ENCODE measurements at places on chromosomes 4 and X.

DNA sequence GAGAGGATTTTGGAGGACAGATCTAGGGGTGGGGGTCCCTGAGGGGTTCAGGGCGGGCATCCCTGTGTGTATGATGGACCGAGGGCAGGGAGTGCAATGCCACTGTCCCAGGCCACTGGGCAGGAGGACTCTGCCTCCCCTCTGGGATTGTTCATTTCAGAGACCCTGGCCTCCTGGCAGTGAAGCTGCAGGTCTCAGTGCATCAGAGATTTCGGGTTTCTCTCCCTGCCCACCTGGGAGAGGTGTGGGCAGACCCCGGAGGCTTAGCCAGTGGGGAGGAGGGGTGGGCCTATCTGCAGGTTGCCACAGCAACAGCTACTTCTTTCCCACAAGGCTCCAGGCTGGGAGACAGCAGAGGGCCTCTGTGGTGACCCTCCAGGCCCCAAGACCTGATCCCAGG is 80.1 kb upstream of the LRPAP1 start:
- DNase-seq: no peak

- DNase-seq: no peak
These were observed 40.8 kb upstream of the TADA2B start for GRCh38 chr4:7002336-7002735.

DNA sequence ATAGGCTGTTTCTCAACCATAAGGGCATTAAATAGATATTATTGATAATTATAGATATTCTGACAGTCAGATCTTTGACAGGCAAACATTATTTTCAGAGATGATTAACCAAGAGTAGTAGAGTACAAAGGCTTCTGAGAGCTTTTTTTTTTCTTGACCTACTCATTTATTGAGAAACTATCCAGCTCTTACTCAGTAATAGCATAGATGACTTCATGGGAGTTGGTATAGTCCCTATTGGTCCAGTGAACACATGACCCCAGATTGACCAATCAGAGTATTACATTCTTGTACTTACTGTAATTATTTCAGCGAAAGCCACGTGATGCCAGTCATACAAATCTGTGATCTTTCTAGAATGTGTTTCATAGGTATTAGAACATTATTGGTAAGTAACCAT is 508.7 kb downstream of the FSTL5 start:
- DNase-seq: no peak

GRCh38 chr4:3811621-3812020 is 45.4 kb downstream of the ADRA2C start:
- no peak for DNase-seq

DNA sequence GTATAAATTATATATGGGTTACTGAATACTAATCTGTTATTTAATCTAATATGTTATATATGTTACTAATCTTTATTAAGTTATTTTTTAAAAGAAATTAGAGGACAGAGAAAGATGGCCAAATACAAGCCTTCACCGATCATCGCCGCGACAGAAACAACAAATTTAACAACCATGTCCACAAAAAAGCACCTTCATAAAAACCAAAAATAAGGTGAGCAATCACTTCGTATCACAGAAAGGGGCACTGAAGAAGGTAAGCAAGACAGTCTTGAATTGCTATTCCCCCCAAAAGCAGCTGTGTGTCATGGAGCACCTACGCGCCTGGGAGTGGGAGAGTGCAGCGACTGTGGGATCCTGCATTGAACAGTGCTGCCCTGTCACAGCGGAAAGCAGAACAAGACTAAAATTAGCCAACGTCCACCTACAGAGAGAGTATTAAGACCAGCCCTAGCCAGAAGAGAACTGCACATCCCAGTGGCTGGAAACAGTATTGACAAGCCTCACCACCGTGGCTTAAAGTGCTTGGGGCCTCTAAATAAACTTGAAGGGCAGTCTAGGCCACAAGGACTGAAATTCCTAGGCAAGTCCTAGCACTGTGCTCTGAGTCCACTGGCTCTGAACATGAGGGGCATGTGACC is 38.5 kb downstream of the LRBA start:
- no peak for DNase-seq

DNA sequence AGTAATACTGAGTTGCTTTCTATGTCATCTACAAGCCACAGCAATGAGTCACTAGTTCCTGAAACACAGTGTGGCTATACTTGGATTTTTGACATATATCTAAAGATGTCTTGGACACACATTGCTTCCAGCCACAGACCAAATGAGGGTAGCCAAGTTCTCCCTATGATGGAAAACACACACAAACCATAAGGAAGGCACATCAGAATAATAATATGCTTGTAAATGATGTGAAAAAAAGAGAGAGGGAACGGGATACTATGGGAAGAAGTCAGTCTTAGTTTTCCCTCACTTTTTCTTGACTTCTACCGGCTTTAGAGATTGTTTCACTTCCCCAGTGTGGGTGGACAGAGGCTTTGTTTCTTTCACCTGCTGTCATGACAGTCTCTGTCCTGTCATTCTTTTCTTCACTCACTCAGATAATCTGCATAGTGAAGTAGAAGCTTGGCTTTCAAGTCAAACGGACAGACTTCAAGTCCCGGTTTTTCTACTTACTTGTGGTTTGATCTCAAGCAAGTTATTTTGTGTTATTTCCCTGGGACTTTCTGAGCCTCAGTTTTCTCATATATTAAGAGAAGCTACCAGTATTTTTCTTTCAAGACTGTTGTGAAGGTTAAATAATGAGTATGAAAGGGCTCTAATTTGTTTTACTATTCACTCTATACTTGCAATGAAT is 34.7 kb downstream of the P2RY10 start:
- DNase-seq: no peak

GRCh38 chr4:122921971-122922876 is at the start of gene NUDT6:
Gene NUDT6 (minus strand): TSS chr4:122922597. CDS start chr4:122922572, 25 bp downstream.
- peak; percentile 53 for DNase-seq

DNA sequence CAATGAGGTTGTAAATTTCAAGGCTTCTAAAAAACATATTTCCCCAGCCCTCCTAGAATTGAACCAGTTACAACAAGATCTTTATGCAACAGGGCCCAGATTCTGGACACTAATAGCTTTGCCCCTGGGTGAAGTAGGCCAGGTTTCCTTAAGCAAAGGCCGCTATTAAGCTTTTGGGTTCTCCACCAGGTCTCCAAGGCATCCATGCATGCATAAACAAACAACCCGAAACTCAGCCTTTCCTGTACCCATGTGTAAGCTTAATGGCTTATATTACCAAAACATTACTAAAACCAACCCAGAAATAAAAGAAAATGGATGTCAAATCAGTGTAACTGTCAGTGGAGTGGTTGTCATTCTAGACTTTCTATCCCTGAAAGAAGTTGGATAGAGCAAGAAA is 137.1 kb downstream of the ARHGAP6 start:
- DNase-seq: no peak

GRCh38 chrX:40094041-40094899 is 3.5 kb downstream of the BCOR start:
- no peak for DNase-seq

GRCh38 chrX:49257074-49257790 is 7.3 kb downstream of the FOXP3 start:
- DNase-seq: no peak

DNA sequence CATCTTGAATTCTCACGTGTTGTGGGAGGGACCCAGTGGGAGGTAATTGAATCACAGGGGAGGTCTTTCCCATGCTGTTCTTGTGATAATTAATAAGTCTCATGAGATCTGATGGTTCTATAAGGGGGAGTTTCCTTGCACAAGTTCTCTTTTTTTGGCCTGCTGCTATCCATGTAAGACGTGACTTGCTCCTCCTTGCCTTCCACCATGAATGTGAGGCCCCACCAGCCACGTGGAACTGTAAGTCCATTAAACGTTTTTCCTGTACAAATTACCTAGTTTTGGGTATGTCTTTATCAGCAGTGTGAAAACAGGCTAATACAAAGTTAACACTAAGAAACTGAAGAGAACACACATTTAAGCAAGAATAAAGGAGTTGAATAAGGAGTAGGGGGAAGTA is 16.0 kb downstream of the TBCK start:
- no peak for DNase-seq

- no peak for DNase-seq
These were observed 219.7 kb upstream of the MBNL3 start for GRCh38 chrX:132708529-132708928.

- no peak for DNase-seq
These were observed 43.4 kb downstream of the TXK start for GRCh38 chr4:48090621-48091020.

DNA sequence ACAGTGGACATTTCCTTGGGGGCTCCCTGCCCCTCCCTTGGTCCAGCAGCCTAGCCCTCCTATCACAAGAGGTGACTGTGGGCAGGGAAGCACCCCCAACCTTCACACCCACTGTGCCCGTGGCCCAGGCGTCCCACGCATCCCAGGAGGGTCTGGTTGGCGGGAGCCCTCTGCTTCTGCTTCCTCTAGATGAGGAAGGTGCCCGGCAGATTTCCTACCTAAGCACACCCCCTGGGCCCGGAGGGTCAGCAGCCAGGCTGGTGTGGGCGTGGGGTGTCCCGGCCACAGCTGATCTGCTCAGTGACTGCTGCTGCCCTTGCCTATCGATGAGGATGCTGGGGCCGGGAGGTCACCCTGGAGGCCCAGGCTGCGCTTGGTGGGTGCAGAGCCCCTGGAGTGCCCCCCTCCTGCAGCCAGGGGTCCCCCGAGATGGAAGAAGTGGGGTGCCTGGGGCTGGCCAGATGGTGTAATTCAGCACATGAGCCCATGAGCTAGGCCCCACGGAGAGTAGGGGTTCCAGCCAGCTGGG is 12.2 kb downstream of the SH3BP2 start:
- no peak for DNase-seq

- no peak for DNase-seq
These were observed 173.5 kb downstream of the ANK2 start for GRCh38 chr4:113223001-113223400.

- no peak for DNase-seq
These were observed 49.7 kb upstream of the SLC16A2 start for GRCh38 chrX:74371425-74372222.

DNA sequence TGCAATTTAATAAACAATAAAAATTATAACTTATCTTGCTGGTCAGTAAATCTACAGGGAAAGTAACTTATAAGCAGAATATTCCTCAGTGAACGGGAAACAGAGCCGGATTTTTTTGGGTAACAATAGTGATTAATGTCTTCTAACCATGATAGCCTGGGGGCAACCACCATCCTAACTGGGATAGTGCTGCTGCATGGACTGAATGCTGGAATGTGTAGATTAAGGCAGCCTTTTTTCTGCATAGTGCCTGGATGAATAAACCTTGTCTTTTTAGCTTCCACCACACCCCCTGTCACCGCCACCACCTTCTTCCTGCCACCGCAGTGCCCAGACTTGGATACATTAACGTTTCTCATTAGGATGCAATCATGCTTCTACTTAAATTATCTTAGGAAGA is 83.6 kb upstream of the LNX1 start:
- no peak for DNase-seq

- DNase-seq: no peak
These were observed 357.3 kb upstream of the RASGEF1B start for GRCh38 chr4:81828991-81829390.
